T-helper 17 cell (primary cell): ENCODE measurements at places on chromosomes 11 and 22.

DNA sequence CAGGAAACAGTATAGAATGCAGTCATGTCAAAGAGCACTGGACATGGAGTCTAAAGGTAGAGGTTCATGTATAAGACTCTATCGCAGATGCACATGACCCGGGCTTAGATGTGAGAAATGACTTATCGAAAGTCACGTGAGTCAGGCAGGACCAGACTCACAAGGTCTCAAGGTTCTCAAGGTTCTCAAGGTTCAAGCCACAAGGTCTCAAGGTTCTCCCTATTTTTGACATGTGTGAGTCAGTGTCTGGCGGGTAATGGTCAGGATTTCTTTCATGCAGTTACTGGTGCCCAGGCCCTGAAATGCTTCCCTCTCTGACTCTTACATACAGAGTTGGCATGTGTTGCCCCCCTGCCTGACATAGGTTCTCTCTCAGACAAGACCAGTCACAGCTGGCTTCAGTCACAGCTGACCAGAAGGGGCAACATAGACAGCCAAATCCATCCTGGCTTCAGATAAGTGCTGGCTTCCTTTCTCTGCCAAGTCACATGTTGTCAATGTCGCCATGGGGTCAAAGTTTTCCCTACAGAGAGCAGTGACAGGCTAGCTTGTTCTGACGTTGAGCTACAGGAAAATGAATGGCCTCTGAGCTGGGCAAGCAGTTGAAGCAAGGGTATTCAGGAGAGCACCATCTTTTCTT, 10.1 kb downstream of the CSRP3 start:
- DNase-seq = no peak

GRCh38 chr11:122642971-122643370, 12.6 kb upstream of the UBASH3B start:
- no peak for DNase-seq

GRCh38 chr11:3866206-3866605, 10.7 kb downstream of the STIM1 start:
- DNase-seq = no peak

DNA sequence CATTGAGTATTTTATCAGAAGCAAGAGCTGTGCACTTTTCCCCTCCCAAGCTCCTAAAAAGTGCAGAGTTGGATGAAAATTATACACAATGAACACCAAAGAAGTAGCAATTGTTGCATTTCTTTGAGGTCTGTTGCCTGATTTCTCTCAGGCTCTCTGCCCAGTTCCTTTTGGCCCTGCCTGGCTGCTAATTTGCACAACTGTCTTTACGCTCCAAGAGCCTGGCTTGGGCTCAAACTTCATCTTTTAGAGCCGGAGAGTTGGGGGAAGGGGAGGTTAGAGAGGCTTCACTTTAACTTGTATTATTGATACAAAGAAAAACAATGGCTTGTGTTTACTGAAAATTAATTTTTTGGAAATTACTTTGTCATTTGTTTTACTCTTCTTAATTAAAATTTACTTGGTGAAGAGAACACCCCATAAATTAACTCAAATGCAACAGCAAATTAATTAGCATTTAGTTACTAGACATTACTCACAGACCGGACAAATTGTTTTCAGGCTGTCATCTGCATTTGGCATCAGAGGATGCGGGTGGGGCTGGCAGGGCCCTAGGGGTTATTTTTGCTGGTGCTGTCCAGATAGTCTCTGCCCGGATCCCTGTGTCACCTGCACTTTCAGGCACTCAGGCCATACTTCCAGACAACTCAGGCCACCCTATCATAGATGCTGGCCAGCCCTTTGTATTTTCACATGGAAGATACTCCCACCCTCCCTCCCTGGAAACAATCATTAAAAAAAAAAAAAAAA, 407.3 kb downstream of the NXPE2 start:
- no peak for DNase-seq

GRCh38 chr11:113296447-113297205, 17.8 kb upstream of the TTC12 start:
- DNase-seq = no peak

DNA sequence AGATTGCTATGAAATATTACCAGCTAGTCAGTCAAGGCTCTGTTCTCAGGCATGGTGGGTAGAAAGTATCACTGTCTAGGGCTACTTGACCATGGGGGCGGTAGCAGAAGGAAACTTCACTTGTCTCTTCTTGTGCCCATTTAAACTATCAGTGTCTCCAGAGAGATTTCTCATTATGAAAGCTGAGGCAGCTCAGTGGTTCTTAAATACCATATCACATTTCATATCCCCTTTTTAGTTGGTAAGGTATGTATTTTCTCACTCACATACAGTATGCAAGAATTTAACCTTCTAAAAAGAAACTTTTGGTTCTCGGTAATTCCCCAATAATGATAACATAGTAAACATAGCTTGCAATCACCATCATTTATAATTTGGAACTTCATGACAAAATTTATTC, 1180.0 kb upstream of the TENM4 start:
- DNase-seq = no peak

GRCh38 chr11:46625406-46625805, 8.1 kb downstream of the ATG13 start:
- no peak for DNase-seq

DNA sequence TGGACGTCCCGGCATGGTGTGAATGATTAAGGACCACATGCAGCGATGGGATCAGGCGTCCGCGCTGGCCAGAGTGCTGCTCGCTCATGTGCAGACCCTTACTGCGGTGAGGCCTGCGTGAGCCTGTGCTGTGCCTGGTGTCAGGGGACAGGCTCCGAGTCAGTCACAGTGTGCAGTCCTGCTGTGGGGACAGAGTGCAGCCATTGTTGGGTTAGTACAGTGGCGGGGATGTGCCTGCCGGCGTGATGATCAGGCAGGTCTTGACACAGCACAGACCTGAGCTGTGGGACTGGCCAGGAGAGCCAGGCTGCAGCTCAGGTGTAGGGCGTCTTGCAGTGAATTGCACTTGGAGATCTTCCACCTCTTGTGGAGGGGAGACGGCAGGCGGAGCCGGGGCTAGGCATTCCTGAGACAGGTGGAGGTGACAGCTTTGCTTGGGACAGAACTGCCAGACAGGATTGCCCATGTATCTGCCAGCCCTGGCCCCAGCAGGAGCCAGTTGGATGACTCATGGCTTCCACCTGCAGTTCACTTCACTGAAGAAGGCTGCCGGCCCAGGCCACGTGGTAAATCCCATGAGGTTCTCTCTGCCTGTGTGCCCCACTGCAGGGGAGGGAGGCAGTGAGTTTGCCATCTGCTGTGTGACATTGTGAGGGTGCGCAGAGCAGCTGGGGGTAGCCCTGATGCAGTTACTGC, 17.3 kb downstream of the TRMU start:
- no peak for DNase-seq

GRCh38 chr11:34331736-34332135, 26.1 kb downstream of the ABTB2 start:
- DNase-seq = no peak

DNA sequence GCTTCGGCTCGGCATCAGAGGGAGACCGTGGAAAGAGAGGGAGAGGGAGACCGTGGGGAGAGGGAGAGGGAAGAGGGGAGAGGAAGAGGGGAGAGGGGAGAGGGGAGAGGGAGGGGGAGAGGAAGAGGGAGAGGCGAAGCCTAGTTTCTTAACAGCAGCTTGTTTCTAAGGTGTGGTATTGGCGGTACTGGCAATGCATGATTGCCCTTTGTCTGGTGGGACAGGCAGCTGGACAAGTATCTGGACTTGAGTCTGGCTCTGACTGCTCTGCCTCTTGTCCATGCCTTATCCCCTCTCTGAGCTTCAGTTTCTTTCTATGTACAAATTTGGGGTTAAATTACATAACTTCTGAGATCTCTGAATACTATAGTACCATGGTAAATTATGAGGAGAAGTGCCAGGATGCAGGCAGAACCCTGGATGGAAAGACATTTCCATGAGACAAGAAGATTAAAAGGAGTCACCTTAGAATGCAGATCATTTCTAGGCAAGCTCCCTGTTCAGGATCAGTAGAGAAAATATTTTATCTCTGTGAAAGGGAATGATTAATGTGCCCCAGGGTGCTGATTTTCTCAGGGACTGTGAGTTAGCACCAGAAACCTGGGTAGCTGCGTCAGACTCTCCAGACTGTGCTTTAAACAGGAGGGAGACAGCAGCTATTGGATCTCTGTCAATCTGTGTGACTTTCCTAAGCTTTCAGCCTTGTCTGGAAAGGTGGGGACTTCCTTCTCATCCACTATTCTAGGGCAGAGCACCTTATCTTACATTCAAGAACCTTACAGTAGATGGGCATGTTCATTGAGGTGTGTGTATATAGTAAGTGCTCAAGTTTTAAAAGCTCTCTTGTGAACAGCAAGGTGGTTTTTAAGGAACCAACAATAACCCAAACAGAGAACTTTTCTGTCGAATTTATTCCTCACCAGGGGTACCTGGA, 31.9 kb upstream of the CCDC90B start:
- no peak for DNase-seq

DNA sequence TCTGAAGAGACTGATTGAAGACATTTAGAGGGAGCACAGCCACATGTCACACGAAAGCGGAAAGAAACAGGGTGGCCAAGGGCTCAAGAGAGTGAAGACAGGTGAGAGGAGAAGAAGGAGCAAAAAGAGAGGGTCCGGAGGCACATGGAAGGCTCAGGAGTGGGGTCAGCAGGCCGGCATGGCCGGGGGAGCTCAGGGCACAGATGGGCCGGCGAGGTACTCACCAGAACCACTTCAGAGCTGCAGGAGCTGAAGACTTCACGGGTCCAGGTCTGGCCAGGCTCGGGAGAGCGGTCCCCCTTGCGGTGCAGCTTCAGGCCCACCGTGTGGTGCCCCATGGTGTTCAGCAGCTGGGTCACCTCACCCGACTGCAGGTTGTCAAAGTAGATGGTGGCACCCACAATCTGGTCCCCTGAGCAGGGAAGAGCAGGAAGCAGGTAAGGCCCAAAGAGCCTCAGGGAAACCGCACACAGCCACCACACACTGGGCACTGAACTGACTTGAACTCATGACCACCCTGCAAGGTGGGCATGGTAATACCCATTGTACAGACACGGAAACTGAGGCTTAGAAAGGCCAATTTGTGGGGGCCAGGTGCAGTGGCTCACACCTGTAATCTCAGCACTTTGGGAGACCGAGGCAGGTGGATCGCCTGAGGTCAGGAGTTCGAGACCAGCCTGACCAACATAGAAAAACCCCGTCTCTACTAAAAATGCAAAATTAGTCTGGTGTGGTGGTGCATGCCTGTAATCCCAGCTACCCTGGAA, 11.6 kb downstream of the AHNAK start:
- no peak for DNase-seq

GRCh38 chr22:19440411-19441195, 6.9 kb downstream of the C22orf39 start:
- DNase-seq = no peak

GRCh38 chr11:13875643-13876042, 86.9 kb upstream of the SPON1 start:
- DNase-seq = no peak

DNA sequence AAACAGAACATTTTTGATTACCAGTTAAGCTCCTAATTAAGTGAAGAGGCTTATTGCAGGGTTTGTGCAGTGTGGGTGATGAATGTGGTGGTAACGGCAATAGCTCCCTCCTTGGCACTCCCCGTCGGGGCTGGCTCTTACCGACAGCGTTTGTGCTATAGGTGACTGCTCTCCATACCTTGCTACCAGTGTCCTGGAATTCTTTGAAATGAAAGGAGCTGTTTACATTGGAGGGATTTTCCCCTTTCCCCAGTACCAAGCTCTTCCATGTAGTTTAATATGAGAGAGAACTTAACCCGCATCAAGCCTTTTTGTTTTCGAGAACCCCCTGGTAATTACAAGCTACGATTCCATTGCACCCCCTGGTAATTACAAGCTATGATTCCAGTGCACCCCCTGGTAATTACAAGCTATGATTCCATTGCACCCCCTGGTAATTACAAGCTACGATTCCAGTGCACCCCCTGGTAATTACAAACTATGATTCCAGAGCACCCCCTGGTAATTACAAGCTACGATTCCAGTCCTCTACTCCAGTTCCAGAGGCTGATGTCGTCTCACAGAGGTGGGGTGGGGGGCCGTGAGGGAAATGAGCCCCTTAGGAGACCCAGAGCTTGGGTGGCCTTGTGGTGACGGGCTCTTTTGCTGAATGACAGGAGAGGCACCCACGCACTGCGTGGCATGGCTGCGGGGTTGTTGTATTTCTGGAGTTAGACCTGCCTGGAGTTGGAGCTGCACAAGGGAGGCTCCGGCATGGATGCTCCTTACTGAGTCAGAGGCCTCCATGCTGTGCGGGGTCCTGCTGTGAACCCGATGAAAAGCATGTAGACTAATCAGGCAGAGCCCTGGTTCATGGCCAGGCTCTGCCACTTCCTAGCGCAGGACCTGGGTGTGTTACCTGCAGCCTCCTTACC, 205.3 kb downstream of the TBC1D22A start:
- DNase-seq = no peak

DNA sequence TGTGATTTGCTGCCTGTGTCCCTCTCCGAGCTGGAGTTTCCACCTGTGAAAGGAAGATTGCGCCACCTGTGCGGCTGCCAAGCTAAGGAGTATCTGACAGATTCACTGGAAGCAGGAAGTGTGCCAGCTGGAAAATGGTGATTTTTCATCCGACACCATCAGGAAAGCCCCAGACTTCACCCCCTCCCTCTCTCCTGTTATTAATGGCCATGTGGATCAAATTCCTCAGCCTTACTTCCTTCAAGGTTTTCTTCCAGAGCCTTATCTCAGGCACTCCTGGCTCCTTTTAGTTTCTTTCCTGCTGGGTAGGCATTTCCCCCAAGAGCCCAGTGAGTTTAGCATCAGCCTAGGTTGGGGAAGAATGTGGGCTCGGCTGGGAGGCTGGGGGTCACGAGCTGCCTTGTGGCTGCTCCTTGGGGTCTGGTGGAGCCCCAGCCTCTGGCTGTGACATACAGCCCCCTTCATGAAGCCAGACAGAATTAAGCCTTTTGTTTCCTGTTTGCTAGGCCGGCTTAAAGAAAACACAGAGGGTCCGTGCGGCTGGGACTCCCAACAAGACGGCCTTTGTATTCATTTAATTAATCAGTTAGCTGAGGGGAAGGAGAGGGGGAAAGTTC, 37.1 kb downstream of the PKNOX2 start:
- DNase-seq = no peak

DNA sequence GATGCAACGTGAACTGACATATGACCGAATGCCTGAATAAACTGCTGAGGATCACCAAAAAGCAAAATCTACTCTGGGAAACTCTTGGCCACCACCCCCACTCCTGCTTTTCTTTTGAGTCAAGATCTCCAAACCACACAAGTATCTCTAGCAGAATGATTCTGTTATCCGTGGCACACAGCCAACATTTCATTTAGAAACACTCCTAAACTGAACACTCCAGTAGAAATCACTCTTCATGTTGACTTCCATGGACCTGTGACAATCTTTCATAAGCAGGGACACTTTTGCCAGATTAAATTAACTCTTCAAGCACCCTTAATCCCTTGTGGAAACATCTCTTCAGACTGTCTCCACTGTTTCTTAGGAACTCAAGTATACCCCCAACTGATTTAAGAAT, 44.4 kb downstream of the VSIG10L2 start:
- no peak for DNase-seq
